ENCODE measurements at places on chromosomes 12 and 14.

- DNase-seq, result no peak
Observed at GRCh38 chr12:76546889-76547288, 12.7 kb downstream of the OSBPL8 start.

GRCh38 chr14:69345402-69345801 is 52.7 kb downstream of the ERH start:
- DNase-seq, result no peak

DNA sequence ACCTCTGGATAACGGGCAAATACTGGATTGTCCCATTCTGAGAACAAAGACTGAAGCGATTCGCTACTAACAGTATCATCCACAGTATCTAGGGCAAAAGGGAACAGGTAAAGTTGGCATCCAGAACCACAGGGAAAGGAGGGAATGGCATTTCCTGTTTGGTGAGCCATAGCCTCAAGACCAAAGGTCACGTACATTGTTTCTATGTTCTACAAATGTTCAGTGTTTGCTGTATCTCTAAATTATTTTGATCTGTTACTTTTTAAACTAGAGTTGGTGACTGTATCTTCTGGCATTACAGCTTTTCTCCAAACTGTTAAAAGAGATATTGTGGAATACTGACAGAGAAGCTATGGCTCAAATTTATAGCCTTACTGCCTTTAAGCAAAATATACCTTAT is 9.7 kb downstream of the MLH3 start:
- DNase-seq, result no peak

DNA sequence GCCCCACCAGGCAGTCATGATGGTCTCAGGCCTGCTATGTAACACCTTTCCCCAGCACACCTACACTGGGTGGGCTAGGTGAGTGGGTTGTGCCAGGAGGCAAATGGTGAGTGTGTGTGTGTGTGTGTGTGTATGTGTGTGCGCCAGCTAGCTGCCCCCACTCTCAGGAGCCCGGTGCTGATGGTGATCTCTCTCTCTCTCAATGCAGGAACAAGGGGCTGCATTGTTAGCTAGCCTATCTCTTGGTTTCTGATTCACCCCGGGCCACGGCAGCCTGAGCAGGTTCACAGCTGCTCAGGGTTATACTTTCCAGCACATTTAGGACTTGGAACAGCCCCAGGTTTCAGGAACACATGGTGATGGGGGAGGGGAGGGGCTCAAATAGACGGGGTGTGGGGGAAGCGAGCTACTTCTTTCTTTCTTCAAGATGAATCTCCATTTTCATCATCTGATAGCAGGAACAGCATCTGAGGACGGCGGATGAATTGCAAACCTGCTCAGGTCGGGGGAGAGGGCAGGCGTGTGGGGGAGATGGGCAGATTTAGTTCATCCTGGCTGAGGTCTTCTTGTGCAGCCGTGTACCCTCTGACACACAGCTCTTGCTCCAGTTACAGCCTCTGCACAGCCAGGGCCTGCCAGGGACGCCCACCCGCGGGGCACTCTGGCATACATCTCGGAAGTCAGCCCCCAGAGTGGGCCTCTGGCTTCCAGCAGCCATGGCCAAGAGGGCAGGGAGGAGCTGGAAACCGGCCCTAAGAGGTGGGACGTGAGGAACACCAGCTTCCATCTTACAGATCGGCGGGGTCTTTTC is 137.6 kb downstream of the ZFP36L1 start:
- no peak for DNase-seq

GRCh38 chr14:55965851-55966250 is 152.4 kb upstream of the PELI2 start:
- DNase-seq, result no peak

DNA sequence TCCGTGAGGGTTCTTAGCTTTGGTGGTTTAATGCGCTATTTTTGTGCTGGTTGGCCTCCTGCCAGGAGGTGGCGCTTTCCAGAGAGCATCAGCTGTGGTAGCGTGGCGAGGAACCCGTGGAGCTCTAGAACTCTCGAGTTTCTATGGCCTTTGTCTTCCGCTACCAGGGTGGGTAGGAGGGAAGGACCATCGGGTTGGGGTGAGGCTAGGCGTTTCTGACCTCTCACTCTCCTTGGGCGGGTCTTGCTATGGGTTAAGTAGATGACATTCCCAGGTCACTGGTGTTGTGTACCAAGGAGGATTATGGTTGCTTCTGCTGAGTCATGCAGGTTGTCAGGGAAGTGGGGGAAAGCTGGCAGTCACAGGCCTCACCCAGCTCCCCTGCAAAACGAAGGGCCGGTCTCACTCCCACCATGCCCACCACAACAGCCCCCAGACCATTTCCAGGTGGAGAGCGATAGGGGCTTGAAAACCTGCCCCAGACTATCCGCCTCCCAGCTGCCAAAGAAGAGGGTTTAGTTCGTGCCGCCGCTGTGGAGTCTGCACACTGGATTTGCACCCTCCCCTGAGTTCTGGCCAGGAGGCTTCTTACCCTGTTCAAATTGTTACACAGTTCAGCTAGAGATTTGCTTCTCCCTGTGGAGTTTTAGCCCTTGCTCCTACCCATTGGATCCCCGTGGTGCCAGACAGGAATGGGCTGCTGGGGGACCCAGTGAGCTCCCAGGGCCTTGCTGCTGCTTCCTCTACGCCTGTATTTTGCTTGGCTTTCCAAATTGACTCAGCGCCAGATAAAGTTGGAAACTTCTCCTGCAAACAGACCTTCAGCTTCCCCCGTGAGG is 21.9 kb downstream of the RNFT2 start:
- no peak for DNase-seq

GRCh38 chr12:52070185-52070925 is 577 bp downstream of the ATG101 start:
- DNase-seq, result no peak

GRCh38 chr14:33432407-33433023 is 493.8 kb downstream of the NPAS3 start:
- DNase-seq, result no peak

Measured in nucleus accumbens (tissue), 56 donors.